NCI-H345 (cell line): ENCODE measurements at places on chromosomes 12 and 14.
A peak's percentile ranks its signal among the peaks of the same experiment; 100 is the strongest.

DNA sequence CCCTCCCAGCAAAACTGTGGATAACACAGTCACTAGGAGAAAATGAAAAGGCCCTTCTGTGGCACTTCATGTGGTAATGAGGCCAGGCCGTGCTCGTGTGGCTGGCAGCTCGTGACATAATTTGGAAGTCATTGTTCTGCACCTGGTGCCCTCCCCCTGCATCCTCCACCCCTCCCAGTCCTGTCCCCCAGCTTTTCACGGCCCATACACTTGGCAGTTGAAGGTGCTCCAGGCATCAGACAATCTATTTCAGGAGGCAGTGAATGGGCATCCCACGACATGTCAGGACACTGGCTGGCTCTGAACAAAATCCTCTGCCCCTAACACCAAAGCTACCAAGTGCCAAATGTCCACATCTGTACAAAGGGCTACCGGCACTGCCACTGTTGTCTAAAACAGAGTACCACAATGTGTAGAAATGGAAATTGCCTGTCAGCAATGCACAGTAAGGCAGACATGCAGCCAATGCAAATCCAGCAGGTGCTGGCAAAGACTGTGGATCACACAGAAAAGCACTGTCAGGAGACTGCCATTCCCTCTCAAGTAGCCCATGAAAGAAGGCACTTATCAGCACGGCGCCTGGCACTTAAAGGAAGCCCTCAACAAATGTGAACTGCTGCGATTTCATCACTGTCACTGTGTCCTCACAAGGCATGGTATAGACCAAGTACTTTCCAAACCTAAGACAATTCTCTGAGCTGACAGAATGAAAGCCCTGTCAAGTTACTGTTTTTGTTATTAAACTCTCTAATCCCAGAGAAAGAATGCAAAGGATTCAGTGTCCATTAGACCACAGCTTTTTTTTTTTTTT is 39.1 kb downstream of the CORO1C start:
- peak; percentile 93 for DNase-seq

DNA sequence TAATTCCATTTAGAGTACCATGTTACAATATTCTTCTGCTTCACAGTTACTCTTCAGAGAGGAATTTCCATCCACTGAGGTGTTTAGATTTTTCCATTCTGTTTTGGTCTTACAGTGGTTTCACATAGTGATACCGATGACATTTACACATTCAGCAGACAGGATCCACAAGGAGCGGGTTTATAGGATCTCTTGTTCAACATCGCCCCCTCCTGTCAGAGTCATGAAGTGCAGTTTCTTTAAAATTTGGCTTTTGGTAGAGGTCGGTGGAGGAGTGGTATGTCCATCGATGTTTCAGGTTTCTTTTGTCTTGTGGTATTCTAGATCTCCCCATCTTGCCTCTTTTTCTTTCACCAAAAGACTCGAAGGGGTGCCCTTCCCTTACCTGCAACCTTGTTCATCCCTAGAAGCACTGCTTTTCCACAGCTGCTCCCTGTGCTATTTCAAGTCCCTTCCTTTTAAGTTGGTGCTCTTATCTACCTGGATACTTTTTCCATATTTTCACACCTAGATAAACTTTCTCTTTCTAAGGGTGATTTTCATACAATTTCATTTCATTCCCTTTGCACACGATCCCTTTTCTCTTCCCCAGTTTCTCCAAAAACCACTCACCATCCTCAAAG is 181.3 kb downstream of the ITPR2 start:
- DNase-seq, result peak; percentile 22

- DNase-seq, result no peak
These were observed 116.9 kb downstream of the DUSP6 start for GRCh38 chr12:89235189-89235993.

GRCh38 chr12:100942984-100943749 is 148.6 kb downstream of the ANO4 start:
- DNase-seq, result no peak

- DNase-seq, result no peak
These were observed 30.5 kb downstream of the JDP2 start for GRCh38 chr14:75458305-75458704.

GRCh38 chr14:73814153-73814552 is 37.5 kb upstream of the PTGR2 start:
- DNase-seq, result no peak

- DNase-seq, result no peak
These were observed 452.4 kb upstream of the NOVA1 start for GRCh38 chr14:27050208-27050607.

GRCh38 chr14:103626146-103626850 is 2.7 kb upstream of the KLC1 start:
- no peak for DNase-seq
